ENCODE measurements at places on chromosomes 13 and 19. TPM values are rescaled to one million over a fixed set of nuclear protein-coding genes. Genes with fewer than 3 reads are reported as not detected.

DNA sequence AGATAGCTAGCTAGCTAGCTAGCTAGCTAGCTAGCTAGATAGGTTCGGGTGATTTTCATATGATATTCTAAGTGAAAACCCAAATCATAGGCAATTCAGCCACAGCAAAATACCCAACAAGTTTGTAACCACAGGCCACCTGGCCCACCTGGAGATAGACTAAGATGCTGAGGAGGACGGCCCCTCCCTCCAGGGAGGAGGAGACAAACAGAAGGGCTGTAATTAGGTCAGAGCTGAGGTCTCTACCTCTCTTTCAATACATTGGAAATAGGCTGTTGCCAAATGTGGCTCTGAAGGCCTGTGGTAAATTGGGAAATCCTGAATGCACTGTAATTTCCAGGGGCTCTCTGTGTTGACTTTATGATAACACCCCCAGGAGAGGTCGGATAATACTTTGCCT lies 382.2 kb downstream of the FGF9 start:
- DNase-seq: no peak

KEAP1 gene
- total RNA-seq: 76.1 TPM

DNA sequence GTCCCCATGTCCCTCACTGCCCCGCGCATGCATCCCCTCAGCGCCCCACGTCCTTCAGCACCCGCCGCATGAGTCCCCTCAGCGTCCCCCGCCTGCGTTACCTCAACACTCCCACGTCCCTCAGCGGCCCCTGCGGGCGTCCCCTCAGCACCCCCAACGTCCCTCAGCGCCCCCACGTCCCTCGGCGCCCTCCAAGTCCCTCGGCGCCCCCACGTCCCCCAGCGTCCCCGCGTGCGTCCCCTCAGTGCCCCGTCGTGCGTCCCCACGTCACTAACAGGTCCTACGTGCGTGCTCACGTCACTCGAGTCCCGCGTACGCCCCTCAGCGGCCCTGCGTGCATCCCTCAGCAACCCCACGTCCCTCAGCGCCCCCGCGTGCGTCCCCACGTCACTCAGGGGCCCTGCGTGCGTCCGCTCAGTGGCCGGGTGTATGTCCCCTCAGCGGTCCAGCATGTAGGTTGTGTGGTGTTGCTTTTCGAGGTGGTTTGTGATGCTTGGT lies 19.5 kb upstream of the GAS6 start:
- DNase-seq: no peak

DNA sequence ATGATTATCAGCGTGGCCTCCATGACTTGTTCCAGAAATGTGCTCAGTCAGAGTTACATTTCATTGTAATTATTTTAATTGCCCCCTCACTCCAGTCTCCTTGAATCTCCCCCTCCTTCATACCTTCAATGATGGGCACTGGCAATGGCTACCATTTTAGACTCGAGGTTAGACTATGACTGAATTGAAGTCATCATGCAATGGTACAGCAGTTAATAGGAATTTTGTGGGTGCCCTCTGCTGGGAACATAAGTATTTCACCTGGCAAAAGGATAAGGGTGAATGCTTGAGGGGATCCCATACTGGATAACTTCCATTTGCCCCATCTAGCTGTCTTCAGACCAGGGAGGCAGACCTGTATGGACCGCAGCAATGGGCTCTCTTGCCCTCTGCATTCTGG lies 32.2 kb upstream of the USP12 start:
- DNase-seq: no peak

- no peak for DNase-seq
These were observed 2.9 kb downstream of the NOTCH3 start for GRCh38 chr19:15197942-15198341.

DNA sequence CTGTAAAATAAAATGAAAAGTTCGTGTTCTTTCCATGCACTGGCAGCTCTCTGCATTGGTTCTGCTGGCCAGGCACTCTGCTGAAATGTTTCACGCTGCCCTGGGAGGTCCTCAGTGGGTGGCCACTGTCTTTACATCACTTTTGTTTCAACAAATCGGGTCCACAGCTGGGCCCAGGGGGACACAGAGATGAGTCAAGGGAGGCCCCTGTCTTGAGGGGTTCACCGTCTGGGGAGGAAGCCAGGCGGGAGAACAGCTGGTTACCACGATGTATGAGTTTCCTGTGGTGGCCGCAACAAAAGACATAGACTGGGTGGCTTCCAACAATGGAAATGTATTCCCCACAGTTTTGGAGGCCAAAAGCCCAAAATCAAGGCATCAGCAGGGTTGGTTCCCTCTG lies 5.1 kb upstream of the KLF2 start:
- DNase-seq: no peak

HAUS5 gene
- 42.5 TPM for total RNA-seq

LHB gene
- not detected for total RNA-seq

- no peak for DNase-seq
These were observed 45.1 kb downstream of the MTUS2 start for GRCh38 chr13:28865149-28865744.

- no peak for DNase-seq
These were observed 253.8 kb downstream of the SLITRK5 start for GRCh38 chr13:87925006-87925405.

- DNase-seq: no peak
These were observed 15.1 kb downstream of the DEDD2 start for GRCh38 chr19:42202290-42202880.

SLC25A41 gene
- total RNA-seq: 0.32 TPM

- DNase-seq: no peak
These were observed 8.6 kb upstream of the BCAT2 start for GRCh38 chr19:48819366-48819816.

DNA sequence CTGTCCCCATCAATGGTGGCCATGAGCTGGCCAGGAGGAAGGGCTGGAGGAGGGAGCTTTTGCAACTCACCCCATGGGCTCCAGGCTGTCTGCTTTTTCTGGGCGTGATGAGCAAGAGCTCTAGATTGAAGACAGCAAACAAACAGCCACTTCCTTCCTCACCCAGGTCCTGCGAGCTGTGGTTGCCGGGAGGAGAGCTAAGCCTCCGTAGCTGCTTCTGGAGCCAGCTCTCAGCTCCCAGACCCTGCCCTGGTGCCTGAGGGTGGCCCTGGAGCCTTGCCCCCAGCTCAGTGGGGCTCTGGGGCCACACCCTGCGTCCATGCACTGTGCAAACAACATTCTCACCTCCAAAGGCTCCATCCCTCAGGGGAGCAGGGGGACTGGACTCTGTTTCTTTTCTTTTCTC lies 6.2 kb downstream of the MYO1F start:
- DNase-seq: peak; percentile 62

GRCh38 chr19:56405062-56405461 lies 930 bp downstream of the ZNF583 start:
- DNase-seq: no peak

GRCh38 chr19:2356036-2356646 lies 3.9 kb upstream of the TMPRSS9 start:
- DNase-seq: no peak

- DNase-seq: peak; percentile 61
These were observed 2.2 kb upstream of the PLEKHG2 start for GRCh38 chr19:39410017-39410830.

DNA sequence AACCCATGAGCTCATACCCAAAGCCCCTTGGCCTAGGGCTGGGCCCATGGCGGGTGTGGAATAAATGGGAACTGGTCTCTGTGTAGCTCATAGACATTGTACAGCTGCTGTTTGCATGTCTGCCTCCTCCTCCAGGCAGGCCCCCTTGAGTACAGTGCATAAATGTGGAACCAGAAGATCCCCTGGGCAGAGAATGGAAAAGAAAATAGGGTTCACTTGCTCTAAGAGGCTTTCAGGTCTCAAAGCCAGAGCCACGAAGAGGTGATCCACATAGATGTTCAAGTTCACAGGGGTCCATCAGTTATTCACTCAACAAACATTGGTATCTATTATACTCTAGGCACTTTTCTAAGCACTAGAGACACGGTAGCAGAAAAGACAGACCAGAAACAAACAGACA lies 79.2 kb upstream of the CACNA1A start:
- DNase-seq: no peak

DNA sequence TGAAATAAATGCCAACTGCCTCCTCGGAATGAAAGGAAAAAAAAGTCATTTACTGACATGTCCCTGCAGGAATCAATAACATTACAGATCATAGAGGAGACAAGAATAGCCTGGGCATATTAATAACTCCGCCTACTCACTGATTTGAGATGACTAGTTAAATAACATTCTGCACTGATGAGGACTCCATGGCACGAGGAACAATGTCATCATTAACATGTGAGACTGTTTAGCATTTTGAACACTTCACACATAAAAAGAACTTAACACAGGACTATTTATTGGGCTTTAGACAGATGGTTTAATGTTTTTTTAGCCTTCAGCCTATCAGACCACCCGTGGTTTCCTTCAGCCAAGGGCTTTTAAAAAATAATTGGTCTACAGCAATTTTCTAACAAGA lies 170.1 kb downstream of the OLFM4 start:
- DNase-seq: no peak

GRCh38 chr19:44909775-44910174 lies 4.2 kb downstream of the APOE start:
- no peak for DNase-seq

CLIP3 gene
- 1.9 TPM for total RNA-seq

DNA sequence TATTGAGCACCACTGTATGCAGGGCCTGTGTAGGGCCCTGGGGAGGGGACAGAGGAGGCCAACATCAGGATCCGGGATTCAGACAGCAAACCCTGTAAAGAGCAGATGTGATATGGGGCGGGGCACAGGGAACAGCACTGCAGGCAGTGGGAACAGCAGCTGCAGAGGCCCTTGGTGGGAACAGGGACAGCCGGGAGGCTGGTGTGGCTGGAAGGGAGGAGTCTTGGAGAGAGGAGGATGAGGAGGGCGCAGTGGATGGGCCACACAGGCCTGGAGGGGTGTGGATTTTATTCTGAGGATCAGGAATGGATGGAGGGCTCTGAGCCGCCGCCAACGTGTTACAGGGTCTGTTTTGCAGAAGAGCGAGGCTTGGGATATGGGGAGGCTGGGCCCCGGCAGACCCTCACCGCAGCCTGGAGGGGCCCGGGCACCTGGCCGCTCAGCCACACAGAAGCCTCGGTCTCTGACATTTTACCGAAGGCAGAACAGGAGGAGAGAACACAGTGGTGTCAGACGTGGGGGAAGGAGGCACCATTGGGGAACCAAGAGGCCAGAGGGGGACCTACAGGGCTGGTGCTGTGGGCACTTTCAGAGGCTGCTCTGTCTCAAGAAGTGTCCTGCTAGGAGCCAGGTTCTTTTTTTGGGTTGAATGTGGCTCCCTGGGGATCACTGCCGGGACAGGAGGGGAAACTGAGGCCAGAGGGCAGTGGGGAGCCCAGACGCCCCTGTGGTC lies 6.9 kb downstream of the EFNA2 start:
- DNase-seq: no peak

All from activated T-helper 2 cell treated with anti-CD3 and anti-CD28 coated beads, Interferon-gamma antibody, Interleukin-2, Interleukin-4, amounts not matched to agents 10 μg/mL and 5 μg/mL and 100 μg/mL, durations not matched to agents 14 hours and 24 hours and 36 hours (primary cell).